ENCODE measurements at places on chromosomes 2 and 18. TPM values are rescaled to one million over a fixed set of nuclear protein-coding genes. Genes with fewer than 3 reads are reported as not detected.

The NEB gene
- total RNA-seq = 0.91 TPM

The C2orf66 gene
- not detected for total RNA-seq

The MAL gene
- 0.28 TPM for total RNA-seq

The UGT1A4 gene
- 454 TPM for total RNA-seq

The RIT2 gene
- not detected for total RNA-seq

The GCG gene
- total RNA-seq = not detected

The NR4A2 gene
- 0.91 TPM for total RNA-seq

The TXNDC2 gene
- total RNA-seq = not detected

The ADCYAP1 gene
- total RNA-seq = not detected

The C2orf92 gene
- 11.7 TPM for total RNA-seq

- DNase-seq = no peak
Measured at GRCh38 chr2:222232372-222232771, 66.4 kb downstream of the PAX3 start.

DNA sequence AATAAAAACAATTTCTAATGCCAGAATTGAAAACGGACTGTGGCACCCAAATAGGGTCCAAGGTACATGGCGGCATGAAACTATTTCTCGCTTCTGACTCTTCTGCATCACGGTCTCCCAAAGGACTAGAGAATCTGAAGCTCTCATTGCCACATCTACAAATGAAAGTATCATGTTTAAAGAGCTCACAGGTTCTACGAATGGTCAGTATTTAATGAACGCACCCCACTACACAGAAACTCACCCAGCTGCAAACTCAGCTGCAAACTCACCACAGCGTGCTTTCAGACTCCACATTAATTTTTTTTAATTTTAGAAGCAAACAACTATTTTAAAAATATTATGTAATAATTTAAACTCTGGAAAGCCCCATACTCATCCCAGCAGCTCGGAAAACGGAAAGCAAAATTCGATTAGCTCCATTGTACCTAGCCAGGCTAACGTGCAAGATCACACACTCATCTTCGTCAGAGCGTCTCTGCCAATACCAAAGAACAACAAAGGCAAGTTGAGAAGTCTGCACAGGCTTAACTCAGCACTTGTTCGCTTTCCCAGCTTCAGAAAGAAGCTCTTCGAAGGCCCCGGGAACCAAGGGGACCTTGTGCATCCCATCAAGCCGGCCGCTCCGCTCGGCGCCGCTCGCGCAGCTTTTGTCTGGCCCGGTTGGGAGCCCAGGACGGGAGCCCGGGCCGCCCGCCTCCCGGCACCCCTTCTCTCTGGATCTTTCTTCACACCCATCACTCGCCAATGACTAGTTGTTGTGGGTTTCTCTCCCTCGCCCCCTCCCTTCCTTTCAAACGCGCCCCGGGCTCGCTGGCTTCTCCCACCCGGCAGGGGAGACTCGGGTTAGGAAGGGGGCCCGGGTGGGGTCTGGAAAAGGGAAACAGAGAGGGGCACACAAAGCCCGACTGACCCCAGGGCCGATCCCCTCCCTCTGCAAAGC, 785 bp downstream of the CLASP1 start:
- DNase-seq = peak; percentile 55

- DNase-seq = no peak
Measured at GRCh38 chr2:14760169-14760568, 127.7 kb downstream of the LRATD1 start.

DNA sequence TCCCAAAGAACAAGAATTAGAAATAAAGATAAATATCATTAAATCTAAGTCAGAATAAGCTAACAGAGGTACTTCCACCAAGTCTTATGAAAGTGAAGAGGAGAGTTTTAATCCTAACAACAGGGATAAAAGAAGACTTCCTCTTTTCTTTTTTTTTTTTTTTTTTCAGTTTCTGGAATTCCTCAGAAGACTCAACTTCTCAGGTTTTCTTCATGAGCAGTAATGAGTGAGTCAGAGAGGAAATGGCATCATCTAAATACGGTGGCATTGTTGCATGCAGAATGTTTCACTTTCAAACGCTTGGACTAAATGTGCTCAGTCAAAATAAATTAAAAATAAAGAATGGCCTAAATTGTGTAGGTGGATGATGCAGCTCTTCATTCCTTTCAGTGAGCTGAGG, 45.6 kb upstream of the ARHGAP15 start:
- no peak for DNase-seq

- DNase-seq = no peak
Measured at GRCh38 chr2:78585871-78586270, 439.6 kb upstream of the REG3G start.

GRCh38 chr2:175402571-175402970, 221.1 kb upstream of the ATP5MC3 start:
- DNase-seq = no peak

- DNase-seq = no peak
Measured at GRCh38 chr2:73243884-73244570, 9.9 kb downstream of the CCT7 start.

- no peak for DNase-seq
Measured at GRCh38 chr2:225086915-225087314, 44.6 kb upstream of the DOCK10 start.

- DNase-seq = peak; percentile 60
Measured at GRCh38 chr2:119482481-119483394, 41.5 kb downstream of the SCTR start.

- peak; percentile 61 for DNase-seq
Measured at GRCh38 chr2:42105330-42106256, 57.8 kb downstream of the PKDCC start.

- peak; percentile 74 for DNase-seq
Measured at GRCh38 chr2:85266146-85267041, 61.4 kb downstream of the TGOLN2 start.

DNA sequence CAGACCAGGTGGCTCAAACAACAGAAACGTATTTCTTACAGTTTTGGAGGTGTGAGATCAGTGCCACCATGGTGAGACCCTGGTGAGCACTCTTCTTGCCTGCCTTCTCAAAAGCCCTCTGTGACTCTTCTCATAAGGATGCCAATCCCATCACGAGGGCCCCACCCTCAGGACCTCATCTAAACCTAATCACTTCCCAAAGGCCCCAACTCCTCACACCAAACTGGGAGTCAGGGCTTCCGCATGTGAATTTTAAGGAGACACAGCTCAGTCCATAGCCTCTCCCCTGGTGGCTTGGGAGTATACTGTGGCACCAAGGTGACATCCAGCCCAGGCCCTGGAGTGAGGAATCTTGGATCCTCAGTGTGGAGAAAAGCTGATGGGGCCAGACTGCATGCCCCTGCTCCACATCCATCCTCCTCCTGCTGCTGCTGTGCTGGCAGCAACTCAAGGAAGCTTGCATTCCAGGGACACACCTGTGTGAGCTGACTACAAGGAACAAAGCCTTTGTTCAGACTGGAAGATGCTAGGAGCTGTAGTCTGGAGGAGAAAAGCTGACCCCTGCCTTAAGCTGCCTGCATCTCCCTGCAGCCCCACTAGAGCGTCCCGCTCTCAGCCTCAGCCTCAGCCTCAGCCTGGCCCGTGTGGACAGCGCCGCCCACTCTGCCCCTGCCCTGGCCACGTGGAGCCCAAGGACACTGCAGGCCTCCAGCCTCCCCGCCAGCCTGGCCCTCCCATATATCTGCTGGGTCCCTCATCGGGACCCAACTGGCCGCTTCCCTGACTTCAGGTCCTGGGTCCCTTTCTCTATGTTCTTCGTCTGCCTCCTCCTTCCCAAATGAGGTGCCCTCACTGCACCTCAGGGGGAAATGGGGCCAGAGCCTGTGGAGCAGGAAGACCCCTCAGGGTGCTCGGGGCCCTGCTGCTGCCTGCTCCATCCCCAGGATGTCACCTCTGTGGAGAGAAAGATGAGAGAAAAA, 87.8 kb upstream of the RAB6C start:
- DNase-seq = no peak

DNA sequence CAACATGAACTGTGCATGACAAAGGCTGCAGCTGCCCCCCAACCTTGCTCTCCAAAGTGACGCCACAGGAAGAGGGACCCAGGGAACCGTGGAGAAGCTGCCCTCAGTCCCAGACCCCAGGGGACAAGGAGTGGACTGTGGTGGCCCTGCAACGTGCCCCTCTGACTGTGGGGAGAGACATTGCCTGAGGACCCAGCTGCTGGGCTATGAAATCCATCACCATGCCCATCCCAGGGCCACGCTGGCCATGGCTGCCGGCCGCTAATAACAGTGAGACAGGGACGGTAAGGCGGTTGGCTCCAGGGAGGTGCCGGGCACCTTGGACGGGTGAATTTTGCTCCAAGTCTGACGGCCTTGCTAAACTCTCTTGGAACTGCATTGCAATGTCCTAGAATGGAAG, 211.3 kb upstream of the HDAC4 start:
- DNase-seq = no peak

DNA sequence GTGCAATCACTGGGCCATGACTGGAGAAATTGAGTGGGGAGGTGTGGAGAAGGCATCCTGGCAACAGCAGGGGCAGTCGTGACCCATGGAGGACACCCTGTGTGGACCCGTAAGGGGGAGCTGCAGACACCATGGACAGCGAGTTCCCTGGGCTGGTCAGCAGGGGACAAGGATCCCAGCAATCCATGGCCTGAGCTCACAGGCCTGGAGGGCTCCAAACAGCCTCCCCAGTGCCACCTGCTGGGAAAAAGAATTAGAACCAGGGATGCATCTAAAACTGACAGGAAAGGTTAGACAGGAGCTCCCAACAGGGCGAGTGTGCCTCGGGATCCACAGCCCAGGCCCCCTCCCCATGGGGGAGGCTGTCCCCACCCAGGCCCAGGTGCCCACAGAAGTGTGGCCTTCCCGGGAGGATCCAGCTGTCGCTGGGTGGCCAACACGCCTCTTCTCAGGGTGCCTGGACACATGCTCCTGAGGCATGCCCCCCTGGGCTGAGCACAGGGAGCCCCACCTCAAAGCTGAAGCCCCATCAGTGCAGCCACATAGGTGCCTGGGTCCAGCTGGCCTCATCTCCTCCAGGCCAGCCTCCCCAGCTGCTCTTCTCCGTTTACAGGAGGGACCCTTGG, 20.5 kb upstream of the KIF1A start:
- no peak for DNase-seq

GRCh38 chr18:79399275-79400081, 3.7 kb downstream of the NFATC1 start:
- DNase-seq = no peak

DNA sequence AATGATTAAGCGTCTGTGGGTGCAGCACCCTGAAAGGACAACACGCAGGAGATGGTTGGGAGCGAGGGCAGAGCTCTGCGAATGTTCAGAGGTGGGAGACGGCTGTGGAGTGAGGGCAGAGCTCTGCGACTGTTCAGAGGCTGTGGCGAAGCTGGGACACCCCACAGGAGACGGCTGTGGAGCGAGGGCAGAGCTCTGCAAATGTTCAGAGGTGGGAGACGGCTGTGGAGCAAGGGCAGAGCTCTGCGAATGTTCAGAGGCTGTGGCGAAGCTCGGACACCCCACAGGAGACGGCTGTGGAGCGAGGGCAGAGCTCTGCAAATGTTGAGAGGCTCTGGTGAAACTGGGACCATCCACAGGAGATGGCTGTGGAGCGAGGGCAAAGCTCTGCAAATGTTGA, 40.0 kb upstream of the SNTG2 start:
- no peak for DNase-seq

GRCh38 chr2:6975988-6976387, 58.8 kb downstream of the RNF144A start:
- DNase-seq = no peak

DNA sequence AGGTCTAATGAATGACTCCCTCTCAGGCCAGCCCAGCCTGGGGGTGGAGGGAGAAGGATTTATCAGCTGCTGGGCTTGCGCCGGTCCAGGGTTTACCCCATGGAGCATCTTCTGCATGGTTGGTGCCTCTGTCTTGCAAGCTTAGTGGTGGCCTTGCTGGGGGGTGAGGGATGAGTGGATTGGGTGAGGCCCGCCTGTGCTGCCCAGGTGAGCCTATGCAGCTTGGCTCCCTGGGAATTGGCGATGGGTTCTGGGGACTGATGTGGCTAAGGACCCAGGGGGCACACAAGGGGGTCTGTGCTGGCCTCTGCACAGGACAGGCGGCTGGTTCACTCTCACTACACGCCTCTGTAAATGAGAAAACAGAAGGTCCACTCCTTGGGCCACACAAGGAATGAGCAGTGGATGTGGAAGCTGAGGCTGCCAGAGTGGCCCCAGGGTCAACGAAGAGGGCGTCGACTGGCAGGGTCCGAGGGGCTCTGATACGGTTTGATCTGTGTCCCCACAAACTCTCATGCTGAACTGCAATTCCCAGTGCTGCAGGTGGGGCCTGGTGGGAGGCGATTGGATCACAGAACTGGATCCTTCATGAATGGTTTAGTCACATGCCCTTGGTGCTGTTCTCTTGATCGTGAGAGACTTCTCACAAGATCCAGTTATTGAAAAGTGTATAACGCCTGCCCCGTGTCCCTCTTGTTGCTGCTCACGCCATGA, 151.6 kb upstream of the HDAC4 start:
- no peak for DNase-seq

DNA sequence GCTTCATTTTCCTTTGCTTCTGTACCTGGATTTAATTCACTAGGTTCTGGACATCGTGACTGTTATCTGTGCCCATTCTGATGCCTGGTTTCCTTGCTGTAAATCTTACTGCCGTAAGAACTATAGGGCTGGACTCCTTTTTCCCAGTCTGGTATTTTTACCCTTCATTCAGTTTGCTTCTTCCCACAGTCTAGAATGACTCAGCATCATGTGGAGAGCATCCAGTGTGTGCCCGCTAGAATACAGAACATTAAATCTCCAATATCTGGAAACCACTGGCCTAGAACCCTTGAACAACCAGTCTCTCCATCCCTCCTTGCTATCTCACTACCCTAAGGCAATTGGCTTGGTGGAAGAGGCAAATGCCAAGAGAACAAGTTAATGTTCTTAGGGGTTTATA, 1075.4 kb upstream of the ZEB2 start:
- no peak for DNase-seq

DNA sequence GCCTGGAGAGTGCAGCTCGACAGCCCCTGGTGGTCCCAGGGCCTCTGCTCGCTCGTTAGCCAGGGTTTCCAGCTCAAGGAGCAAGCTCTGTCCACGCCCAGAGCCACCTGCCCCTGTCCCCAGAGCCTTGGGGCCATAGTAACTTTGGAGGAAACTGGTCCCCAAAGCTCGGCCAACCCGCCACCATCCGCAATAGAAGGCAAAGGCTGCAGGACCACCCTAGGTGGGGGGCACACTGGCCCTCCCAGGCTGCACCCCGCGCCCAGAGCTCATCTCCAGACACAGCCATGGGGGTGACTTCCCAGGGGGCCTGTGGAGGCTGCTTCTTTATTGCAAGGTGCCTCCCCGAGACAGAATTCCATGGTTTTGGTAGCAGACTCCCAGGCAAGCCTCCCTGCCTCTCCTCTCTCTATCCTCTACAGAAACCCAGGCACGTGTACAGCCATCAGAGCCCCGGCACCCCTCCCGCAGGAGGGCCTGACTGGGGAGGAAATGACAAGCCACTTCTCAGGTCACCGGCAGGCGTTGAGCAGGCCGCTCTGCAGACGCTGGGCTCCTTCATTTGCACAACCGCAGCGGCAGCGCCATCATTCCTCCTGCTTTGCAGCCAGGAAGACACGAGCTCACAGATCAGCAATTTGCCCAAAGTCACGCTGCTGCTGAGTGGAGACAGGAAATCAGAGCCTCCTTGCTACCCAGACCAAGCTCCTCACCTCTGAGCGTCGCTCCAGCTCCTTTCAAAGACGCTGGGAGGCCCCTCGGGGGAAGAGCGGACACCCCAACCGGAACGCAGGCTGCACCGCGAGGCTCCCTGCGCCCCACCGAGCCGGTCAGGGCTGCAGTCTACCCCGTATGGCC, 80.2 kb downstream of the NDUFA10 start:
- DNase-seq = no peak

GRCh38 chr2:234212534-234212933, 162.0 kb downstream of the SPP2 start:
- DNase-seq = no peak

- DNase-seq = no peak
Measured at GRCh38 chr2:240782221-240782885, 37.7 kb downstream of the KIF1A start.

Data from left lobe of liver (tissue), 2 donors.